ENCODE measurements at places on chromosomes 2 and 18. TPM values are rescaled to one million over a fixed set of nuclear protein-coding genes. Genes with fewer than 3 reads are reported as not detected.

Gene E2F6
- total RNA-seq: 7.7 TPM

Gene COLEC11
- total RNA-seq: 31.0 TPM

Gene NEU2
- total RNA-seq: not detected

Gene PAX8
- total RNA-seq: 0.09 TPM

Gene UBXN2A
- 6.3 TPM for total RNA-seq

Gene ACMSD
- 91.4 TPM for total RNA-seq

Gene C2orf66
- not detected for total RNA-seq

Gene TRIM54
- total RNA-seq: not detected

Gene HNRNPLL
- 18.2 TPM for total RNA-seq

Gene SLC39A10
- total RNA-seq: 4.0 TPM

Gene NT5C1B
- total RNA-seq: not detected

Gene HAAO
- 126 TPM for total RNA-seq

Gene DPP4
- total RNA-seq: 30.1 TPM
